ENCODE measurements at places on chromosomes 4 and X.
A peak's percentile ranks its signal among the peaks of the same experiment; 100 is the strongest.

- DNase-seq: no peak
These were observed 302.2 kb downstream of the BCOR start for GRCh38 chrX:39795605-39796004.

DNA sequence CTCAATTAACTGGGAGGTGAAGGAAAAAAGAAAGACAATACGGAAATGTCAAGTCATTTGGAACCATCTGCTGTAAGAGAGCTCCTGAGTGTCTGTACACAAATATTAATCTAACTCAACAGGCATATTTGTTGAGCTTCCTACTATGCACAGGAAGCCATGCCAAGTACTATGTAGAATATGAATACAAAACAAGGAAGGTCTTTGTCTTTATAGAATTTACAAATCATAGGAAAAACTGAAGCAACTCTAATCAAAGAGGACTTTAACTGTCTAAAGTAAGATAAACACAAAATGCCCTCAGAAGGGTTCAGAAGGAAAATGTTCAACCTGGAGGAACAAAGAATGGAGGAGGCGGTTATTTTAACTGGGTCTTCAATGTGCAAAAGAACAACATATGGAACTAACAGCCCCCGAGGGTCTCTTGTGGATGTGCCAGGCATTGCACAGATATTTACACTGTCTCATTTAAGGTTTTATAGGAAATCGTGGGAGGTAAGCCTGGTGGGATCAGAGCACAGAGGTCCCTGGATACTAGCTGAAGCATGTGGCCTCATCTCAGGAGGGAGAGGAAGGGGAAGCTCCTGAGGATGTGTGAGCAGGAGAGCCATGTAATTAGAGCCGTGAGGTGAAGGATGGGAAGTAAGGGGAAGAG lies 5.8 kb downstream of the FAM114A1 start:
- DNase-seq: no peak

DNA sequence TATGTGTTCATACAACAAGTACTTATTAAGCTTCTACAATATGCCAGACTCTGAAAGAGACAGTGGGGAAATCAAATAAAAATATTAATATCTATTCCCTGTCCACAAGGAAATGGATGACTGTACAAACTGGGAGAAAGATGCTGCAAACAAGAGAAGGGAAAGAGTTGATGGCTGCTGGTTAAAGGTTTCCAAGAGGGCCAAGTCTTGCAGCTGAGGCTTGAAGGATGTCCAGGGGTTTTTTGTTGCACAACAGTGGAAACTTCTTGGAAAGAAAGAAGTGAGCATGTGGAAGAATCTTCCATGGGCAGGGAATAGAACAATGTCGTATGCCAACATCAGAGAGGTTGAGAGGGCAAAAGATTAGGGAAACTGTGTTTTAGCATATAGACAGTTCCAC lies 95.8 kb downstream of the MID1 start:
- DNase-seq: no peak

- no peak for DNase-seq
These were observed 60.0 kb downstream of the TMEM164 start for GRCh38 chrX:110062919-110063318.

- DNase-seq: no peak
These were observed 4.5 kb downstream of the TRIML1 start for GRCh38 chr4:188143731-188144130.

GRCh38 chrX:49059681-49060085 lies 884 bp downstream of the CCDC120 start:
- peak; percentile 66 for DNase-seq

GRCh38 chr4:54255881-54256280 lies 26.8 kb downstream of the PDGFRA start:
- no peak for DNase-seq

- DNase-seq: peak; percentile 13
These were observed 3.6 kb downstream of the ATP2B3 start for GRCh38 chrX:153521034-153521433.

DNA sequence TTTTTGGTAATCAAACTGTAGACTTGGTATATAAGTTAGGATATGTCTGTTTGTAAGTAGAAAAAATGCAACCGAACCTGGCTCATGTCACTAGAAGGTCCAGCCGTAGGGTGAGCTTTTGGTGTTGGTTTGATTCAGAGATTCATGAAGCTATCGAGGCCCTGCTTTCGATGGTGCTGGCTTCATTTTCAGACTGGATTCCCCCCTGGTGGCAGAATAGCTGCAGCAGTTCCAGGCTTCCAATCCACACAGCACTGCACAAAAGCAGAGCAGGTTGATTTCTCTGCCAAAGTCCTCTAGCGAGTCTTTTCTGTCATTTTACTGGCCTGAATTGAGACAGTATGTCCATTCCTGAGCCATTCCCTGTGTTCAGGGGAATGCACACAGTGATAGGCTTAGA lies 33.1 kb downstream of the PDK3 start:
- no peak for DNase-seq

GRCh38 chrX:10103023-10103422 lies 53.8 kb upstream of the CLCN4 start:
- DNase-seq: no peak

- DNase-seq: no peak
These were observed 20.1 kb downstream of the ADRA2C start for GRCh38 chr4:3786196-3786869.

DNA sequence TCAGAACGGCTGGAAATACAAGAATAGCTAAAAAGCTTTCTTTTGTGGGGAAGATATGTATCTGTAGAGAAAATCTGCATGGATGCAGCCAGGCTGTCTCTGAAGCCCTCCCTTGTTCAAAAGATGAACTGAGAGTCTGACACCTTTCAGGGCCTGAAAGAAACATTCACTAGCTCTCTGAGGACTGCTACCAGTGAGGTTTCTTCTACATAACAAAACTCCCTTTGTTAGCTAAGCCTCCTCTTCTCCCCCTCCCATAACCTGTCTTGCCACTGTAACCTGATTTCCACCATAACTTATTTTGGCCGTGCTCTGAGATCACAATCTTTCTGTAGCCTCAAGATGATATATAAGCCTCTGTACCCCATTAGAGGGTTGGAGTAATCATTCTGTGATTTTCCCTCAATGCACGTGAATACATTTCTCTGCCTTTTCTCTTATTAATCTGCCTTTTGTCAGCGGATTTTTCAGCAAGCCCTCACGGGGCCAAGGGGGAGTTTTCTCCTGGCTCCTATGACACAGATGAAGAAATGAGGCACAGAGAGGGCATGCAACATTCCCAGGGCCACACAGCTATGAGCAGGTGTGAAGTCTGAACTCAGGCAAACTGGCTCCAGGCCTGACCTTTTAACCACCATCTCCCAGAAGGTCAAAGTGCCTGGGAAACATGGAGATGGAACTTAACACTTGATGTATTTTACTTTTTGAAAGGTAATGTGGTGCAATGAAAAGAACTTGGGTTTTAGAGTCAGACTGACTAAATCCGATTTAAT lies 161.6 kb upstream of the PRDX4 start:
- DNase-seq: no peak

GRCh38 chr4:90317785-90318184 lies 190.6 kb downstream of the CCSER1 start:
- DNase-seq: no peak

DNA sequence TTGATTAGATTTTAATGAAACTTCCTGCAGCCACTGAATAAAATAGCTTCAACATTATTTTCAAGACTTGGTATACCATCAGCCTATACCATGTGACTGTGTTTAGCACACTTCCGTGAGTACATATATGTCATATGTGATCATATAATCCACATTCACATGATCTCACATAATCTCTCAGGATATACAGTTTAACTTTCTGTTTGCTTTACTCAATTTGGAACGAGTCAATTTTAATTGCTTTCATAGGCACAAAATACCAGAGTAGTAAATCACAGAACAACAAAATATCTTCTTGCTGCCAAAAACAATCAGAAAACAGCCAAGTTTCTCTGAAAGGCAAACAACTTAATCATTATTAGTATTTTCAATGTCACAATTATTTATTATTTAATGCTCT lies 731.1 kb upstream of the DIAPH2 start:
- no peak for DNase-seq

GRCh38 chr4:68904786-68905185 lies 46.8 kb downstream of the UGT2A3 start:
- peak; percentile 51 for DNase-seq

- no peak for DNase-seq
These were observed 61.8 kb downstream of the FHDC1 start for GRCh38 chr4:152997771-152998487.

- no peak for DNase-seq
These were observed 46.4 kb upstream of the GPM6B start for GRCh38 chrX:13863324-13863723.

- DNase-seq: peak; percentile 31
These were observed 249.2 kb upstream of the RPS6KA3 start for GRCh38 chrX:20515841-20516461.

GRCh38 chr4:100504086-100504874 lies 13.5 kb downstream of the EMCN start:
- no peak for DNase-seq

GRCh38 chr4:119641765-119642164 lies 13.2 kb upstream of the PDE5A start:
- no peak for DNase-seq

- no peak for DNase-seq
These were observed 740.3 kb downstream of the CENPC start for GRCh38 chr4:66804979-66805378.

DNA sequence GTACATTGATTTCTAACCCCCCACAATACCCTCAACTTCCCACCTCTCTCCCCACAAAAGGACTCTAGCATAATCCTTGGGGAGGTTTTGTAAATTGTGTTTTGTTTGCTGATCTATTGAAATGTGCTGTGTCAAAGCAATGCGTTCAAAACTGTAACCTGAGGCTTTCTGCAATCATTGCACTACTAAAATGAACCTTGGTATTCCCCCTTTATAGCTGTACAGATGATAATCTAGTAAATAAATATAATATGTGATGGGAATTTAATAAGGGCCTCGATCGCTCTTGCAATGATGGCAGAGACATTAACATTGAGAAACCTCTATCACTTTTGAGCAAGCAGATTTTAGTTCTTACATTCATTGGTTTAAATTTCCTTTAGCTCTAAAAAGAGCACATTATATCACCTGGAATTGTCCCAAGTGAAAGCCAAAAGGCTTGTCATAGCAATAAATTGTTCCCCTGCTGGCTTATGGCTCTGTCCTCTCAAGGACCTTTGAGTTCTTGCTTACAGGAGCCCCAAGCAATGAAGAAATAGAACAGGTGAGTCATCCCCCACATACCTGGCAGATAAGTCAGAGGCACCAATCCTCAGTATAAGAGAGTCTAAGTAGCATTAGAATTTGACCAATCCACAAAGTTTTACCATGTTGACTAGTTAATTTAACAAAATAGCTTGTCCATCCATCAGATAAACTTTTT lies 18.4 kb upstream of the ACE2 start:
- DNase-seq: peak; percentile 82

- no peak for DNase-seq
These were observed 23.7 kb downstream of the PLS3 start for GRCh38 chrX:115584696-115585095.

GRCh38 chr4:186475202-186475601 lies 80.2 kb downstream of the MTNR1A start:
- no peak for DNase-seq

DNA sequence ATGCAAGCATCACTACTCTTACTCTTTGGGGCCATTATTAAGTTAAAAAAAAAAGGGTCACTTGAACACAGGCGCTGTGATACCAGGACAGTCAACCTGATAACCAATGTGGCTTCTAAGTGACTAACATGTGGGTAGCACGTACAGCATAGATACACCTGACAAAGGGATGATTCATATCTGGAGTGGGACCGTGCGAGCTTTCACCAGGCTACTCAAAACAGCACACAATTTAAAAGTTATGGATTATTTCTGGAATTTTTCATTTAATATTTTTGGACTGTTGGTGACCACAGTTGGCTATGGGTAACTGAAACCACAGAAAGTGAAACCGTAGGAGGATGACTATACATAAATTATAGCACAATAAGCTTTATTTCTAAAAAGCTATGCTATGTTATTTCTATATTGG lies 113.8 kb upstream of the STIM2 start:
- DNase-seq: no peak

GRCh38 chr4:124437853-124438495 lies 274.6 kb downstream of the ANKRD50 start:
- no peak for DNase-seq

DNA sequence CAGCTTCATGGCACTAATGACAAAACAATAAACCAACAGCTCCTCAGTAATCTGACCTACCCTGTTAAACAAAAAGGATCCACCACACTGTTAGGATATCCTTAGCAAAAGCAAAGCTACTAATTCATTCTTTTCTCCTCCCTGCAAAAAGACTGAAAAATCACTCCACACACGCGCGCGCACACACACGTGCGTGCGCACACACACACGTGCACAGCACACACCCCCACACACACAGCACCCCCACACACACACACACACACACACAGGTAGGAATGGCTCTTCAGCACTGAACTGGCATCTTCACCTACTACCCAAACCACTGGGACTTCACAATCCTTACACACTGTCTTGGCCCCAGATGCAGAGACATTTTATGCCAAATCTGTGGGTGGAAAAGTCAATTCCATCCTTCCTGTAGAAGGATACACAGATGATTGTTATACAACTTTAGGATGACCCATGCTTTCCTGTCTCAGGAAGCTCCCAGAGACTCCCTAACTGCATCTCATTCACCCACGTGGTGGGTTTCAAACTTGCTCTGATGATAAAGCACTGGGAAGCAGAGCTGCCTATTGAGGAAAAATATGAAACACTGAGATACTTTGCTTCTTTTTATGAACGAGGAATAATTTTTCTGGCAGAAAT lies 102.5 kb downstream of the TSPAN5 start:
- DNase-seq: no peak

- DNase-seq: no peak
These were observed 711.5 kb upstream of the PITX2 start for GRCh38 chr4:111334361-111334760.

- no peak for DNase-seq
These were observed 76.8 kb upstream of the GC start for GRCh38 chr4:71860643-71861042.

GRCh38 chr4:186587416-186588018 lies 32.1 kb upstream of the MTNR1A start:
- DNase-seq: peak; percentile 38

DNA sequence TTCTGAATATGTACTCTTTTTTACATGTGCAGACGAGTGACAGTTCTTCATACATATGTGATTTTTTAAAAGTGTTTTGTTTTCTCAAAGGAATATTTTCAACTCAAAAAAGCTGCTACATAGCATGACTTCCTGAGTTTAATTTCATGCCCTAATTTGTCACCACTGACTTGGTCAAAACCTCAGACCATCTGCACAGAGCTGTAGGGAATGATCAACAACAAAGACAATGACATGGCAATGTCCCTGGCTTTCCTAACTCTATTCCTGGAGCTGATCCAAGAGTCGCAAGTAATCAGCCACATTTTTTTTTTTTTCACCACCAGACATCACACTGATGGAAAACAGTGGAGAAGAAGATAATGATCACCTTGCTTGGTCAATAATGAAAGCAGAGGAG lies 97.7 kb downstream of the TMA16 start:
- DNase-seq: no peak

DNA sequence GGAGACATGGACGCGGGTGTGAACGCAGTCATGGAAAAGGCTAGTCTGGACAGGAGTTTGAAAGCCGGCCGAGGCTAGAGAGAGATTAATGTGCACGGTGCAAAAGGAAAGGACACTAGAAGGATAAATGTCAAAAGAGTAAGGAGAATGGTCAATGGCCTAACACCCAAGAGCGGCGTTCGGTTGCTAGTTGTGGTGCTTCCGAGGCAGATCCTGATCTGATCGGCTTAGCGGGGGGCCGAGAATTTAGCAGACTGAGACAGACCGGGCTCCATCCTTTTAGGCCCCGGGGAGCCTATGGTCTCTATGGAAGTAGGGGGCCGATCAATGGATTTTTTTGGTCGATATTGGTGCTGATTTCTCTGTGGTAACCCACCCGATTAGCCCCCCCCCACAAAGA lies 6.9 kb downstream of the GAGE10 start:
- DNase-seq: no peak
